IPS-NIHi11 (cell line): ENCODE measurements at places on chromosomes 11 and 22.

- DNase-seq = no peak
Measured at GRCh38 chr11:29361369-29361768, 655.5 kb downstream of the KCNA4 start.

DNA sequence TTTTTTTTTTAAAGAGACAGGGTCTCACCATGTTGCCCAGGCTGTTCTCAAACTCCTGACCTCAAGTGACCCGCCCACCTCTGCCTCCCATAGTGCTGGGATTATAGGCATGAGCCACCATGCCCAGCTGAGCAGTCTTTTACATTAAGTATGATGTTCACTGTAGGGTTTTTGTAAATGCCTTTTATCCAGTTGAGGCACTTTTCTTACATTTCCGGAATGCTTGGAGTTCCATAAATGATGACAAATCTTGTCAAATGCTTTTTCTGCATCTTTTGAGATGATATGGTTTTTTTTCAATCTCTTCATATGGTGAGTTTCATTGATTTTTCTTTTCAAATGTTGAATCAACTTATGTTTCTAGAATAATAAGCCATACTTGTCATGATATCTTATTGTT lies 29.4 kb upstream of the CTTN start:
- DNase-seq = no peak

- no peak for DNase-seq
Measured at GRCh38 chr11:2304506-2305139, 2.8 kb downstream of the TSPAN32 start.

DNA sequence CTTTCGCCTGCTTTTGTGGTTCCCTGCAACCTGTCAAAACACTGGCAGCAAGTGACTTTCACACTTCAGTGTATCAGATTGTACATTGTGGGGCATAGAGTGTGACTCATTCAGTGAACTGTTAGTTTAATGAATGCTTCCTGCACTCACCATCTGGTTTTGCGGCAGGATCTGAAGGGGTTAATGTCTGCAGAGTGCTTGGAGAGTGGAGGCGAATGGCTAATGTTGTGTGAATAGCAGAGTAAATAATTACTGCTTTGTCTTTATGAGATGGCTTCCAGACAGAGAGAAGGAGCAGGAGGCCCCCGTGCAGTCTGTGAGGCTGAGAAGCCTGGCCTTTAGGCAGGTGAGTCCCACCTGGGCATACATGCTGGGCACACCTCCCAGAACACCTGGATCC lies 454.3 kb upstream of the KIRREL3 start:
- DNase-seq = peak; percentile 14

GRCh38 chr11:134437821-134438220 lies 25.8 kb upstream of the B3GAT1 start:
- DNase-seq = no peak

- no peak for DNase-seq
Measured at GRCh38 chr11:62132191-62132590, 8.4 kb downstream of the INCENP start.

- DNase-seq = peak; percentile 60
Measured at GRCh38 chr11:131025020-131025419, 108.7 kb upstream of the SNX19 start.

DNA sequence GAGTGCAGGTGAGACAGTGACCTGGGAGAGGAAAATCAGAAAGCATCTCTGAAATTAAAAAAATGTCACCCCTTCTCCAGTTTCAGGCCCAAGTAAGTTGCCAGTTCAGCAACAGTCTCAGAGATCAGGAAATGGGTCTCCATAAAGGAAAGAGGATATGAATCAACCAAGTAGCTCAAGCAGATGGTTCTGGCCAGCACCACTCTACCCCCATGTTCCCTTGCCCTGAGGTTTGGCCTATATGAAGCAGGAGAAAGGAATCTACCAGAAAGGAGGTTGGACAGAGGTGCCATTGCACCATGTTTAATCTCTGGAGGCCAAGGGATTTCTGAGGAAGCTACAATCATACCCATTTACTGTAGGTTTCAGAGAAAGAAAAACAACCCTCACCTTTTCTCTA lies 7.7 kb downstream of the FZD4 start:
- DNase-seq = no peak

DNA sequence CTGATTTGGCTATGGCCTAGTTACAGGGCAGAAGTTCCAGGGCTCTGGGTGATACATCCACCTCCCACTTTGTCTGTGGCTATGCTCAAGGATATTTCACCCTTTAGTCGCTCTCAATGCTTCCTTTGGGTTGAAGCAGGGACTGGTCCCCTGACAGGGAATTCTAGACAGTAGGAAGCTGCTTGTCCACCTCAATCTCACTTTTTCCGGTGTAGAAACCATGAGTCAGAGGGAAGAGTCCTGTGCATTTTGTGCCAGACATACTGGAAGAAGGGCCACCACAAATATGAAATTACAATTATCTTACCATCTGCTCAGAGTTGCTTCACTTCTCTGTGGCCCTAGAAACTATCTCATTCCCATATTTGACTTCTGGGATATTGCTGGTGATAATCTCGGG lies 413.7 kb upstream of the FAT3 start:
- DNase-seq = no peak

GRCh38 chr11:64373598-64373974 lies 14.6 kb downstream of the RPS6KA4 start:
- DNase-seq = no peak

DNA sequence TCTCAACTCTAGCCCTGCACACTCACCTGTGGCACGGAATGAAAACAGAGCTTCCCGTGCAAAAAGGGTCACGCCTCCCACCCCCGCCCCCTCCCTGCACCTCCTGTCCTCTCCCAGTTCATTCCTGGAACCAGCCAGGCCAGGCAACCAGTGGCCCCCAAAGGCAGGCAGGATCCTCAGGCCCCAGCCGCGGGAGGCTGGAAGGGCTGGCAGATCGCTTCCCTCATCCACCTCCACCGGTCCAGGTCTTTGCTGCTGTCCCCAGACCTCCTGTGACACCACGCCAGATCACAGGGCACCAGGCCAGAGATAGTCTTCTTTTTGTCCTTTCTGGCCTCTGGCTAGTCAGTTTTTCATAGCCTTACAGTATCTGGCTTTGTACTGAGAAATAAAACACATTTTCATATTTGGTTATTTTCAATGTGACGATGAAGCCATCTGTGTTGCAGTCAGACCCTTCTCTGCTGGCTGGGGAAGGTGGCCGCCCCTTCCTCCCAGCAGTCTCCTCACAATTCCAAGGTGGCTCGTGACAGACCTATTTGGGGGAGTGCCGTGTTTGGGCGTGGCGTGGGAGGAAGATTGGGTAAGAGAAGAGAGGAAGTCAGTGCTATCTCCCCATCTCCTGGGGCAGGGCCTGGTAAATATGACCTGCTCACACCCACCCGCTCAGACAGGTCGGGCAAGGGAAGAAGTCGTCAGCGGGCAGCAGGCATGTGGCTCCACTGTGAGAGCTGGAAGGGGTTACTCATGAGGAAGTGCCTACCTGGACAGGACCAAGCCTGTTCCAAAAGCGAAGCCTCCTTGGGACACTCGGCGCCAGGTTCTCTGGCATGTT lies 9.1 kb downstream of the SSH3 start:
- DNase-seq = no peak

DNA sequence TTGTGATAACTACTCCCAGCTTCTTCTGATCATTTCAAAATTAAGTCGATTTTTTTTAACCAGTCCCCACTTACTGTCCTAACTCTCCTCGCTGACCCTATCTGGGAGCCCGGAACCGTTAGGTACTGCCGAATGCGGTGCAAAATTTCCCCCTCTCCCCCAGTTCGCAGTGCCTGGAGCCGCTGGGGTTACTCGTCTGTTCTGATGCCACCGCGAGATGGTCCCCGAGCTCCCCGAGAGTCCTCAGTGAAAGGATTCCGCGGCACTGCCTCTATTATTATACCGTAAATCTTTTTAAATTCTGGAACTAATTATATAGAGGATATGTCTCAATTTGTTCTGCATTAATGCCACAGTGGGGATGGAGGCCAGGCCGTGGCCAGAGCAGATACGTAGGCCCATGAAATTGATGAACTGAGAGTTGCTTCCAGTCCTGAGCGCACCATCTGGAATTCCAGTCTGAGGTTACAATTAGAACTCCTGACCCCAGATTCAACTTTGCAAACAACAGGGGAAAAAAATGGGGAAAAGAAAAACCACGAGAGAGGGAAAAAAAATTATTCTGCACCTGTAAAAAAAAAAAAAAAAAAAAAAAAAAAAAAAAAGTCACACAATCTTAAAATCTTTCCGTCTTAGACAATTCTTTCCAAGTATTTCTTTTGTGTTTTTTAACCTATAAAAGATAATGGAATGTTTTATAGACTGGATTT lies 4.3 kb upstream of the WT1 start:
- DNase-seq = no peak

DNA sequence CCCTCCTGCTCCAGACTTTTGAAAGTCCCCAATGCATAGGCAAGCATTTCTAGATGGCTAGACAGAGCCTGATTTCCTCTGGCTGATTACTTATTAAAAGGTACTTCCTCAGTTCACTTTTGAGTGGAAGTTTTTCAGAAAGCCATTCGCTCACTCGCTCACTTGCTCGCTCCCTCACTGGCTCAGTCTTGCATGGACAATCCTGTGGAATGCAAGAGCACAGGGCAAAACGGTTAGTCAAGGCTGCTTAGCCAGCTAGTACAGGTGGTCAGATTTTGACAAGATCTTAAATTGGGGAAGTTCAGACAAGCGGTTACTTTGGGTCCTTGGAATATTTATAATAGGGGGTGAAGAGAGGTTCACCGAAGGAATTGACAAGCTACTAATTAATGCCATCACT lies 101.0 kb downstream of the ARL14EP start:
- DNase-seq = peak; percentile 27

- DNase-seq = no peak
Measured at GRCh38 chr11:47144541-47144940, 32.1 kb downstream of the ARFGAP2 start.

- DNase-seq = no peak
Measured at GRCh38 chr11:75872887-75873416, 57.9 kb downstream of the UVRAG start.

DNA sequence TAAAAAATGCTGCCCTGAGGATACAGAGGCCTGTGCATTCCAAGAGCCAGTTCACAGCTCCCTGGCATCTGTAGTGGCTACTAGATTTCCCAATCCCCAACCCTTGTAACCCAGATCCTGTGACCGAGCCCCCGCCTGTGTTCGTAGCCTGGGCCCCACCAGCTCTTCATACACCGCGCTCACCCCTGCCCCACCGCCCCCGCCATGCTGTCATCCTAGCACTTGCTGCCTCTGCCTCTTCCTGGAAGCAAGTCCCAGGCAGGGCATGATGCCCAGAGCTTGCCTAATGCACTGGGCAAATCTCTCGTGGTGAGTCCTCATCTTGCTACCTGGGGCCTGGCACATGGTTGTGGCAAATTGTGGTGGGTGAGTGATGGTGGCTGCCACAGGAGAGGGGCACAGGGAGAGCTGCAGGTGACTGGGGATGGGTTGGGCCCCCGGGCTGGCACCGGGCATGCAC lies 7.1 kb downstream of the MGAT3 start:
- DNase-seq = no peak

DNA sequence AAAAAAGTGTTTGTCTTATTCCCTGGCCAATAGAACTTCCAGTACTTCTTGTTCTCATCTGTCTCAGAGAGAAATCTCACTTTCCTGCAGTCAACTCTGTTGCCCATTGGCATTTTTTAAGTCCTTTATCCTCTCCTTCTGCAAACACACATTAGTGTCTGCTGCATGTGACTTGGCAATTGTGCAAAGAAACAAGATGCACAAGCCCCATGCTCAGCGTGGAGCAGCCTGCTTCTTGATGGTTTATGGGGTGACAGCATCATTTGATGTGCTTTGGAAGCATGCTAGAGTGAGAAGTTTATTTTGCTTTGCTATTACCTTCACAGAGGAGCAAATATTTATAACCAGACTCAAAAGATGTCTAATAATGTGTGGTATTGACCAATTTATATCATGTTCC lies 238.2 kb downstream of the FAT3 start:
- no peak for DNase-seq

- DNase-seq = no peak
Measured at GRCh38 chr11:96107143-96107824, 183.4 kb upstream of the MTMR2 start.

DNA sequence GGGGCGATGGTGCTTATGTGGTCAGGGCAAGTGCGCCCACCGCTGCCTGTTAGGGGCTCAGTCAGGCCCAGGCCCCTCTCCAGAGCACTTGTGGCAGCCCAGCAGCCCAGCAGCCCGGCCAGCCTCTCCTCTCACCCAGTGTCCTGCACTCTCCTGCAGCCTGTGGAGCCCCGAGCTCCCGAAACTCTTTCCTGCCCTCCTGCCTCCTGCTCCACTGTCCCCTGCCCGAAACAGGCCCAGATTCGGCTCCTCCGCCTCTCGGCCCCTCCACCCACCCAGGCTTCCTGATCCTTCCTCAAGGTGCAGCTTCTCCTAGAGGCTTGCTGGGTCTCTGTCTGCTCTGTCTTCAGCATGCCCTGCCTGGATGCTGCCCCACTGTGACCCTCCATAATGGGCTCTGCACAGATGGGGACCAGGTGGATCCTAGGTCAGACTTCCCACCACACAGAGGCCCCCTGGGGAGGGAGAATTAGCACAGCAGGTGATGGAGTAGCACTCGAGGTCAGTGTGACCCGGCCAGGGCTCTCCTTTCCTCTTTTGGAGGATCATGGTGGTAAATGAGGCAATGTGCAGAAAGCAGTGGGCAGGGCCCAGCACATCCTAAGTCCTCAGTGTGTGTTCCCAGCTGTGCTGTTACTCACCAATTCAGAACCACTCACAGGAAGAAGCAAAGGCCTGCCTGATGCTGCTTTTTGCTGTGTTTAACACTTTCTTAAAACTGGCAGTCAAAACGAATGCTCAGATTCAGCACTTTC lies 18.6 kb upstream of the NAP1L4 start:
- no peak for DNase-seq

DNA sequence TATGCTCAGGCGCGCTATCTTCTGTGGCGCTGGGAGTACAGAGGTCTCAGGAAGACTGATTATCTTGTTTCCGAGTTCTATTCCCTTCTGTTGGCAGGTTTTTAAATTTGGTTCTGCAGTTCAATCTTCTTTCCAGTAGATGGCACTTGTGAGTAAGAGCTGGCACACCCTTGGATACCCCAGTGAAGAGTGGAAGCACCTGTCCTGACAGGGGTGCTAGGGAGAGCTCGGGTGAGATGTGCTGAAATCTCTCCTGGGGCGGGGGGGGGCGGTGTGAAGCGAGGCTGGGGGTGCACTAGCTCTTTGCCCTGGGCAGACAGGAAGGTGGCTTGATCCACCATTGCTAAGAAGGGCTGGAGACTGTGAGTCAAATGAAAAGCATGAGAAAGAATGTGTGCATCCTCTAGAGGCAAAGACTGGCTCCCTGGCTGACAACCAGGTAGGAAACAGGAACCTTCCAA lies 679.9 kb upstream of the CCDC179 start:
- DNase-seq = peak; percentile 73

- DNase-seq = peak; percentile 75
Measured at GRCh38 chr11:128290106-128290840, 297.1 kb downstream of the ETS1 start.

GRCh38 chr22:34489861-34490260 lies 569.6 kb upstream of the LARGE1 start:
- no peak for DNase-seq

GRCh38 chr11:80860632-80861031 lies 1419.8 kb upstream of the TENM4 start:
- no peak for DNase-seq

GRCh38 chr11:111259896-111260295 lies 14.4 kb downstream of the POU2AF2 start:
- DNase-seq = no peak
